ENCODE measurements at places on chromosomes 6 and 20.
A peak's percentile ranks its signal among the peaks of the same experiment; 100 is the strongest.

DNA sequence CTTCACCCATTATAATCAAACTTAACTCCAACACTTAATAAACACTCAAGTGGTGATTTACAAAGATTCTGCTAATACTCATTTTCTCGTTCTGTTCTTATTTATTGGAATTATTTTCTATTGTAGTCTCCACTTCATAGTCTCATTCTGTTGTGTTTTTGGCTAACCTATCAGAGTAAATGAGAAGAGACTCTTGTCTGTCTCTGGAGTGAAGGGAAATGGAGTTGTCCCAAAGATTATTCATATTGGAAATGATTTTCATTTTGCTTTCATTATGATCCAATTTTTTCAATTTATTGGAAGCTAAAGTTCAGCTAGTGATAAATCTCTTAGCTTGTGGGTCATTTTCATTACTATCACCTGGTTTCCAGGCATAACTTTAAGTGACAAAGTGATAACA is 454.9 kb upstream of the JAG1 start:
- no peak for DNase-seq

DNA sequence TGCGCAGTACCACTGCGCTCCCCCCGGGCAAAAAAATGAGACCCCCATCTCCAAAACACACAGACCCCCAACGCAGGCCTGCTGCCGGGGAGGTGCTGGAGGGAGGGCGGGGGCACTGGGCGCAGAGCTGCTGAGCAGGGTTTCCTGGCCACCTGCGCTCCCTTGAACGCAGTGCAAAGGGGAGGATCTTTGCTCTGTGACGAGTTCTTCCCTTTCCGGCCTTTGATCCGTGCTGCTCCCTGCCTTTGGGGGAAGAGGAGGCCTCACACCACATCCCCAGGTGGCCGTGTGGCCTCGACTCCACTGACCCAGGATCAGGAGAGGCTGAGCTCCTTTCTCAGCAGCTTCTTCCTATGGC is 8.9 kb upstream of the COL20A1 start:
- peak; percentile 33 for DNase-seq

DNA sequence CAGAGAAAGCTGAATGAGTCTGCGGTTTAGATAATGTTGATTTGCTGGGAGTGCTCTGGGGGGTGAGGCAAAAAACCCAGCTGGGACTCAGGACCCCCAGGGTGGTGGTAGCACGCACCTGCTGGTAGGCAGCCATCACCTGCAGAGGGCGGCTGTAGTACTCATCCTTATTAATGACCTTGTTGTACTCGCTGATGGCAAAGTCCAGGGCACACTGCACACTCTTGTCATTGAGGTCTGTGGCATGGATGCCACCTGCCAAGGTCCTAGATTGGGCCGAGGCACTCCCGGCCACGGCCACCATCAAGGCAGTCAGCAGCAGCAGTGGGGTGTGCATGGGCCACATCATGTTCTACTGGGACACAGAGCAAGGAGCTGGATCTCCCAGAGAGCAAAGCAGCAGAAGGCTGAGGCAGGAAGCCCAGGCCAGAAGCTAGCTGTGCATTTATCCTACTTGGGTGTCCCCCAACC is at the start of gene CST5:
Gene CST5 (minus strand): TSS at position 421 of the 471 bp plus-strand sequence. CDS start 72 bp downstream, at position 349.
- no peak for DNase-seq

- DNase-seq, result no peak
These were observed 105.1 kb downstream of the MKKS start for GRCh38 chr20:10328897-10329255.

All from activated CD4-positive, alpha-beta T cell treated with anti-CD3 and anti-CD28 coated beads, Interleukin-10, Interleukin-2, amounts not matched to agents 100 ng/mL and 50 ng/mL, durations not matched to agents 16 hours and 8 hours (primary cell).